Activated CD8-positive, alpha-beta T cell treated with anti-CD3 and anti-CD28 coated beads, Interleukin-2, amount 10 ng/mL, durations not matched to agents 7 days and 5 days (primary cell): ENCODE measurements at places on chromosomes 16 and 17. TPM values are rescaled to one million over a fixed set of nuclear protein-coding genes. Genes with fewer than 3 reads are reported as not detected.

RNF135 gene
- total RNA-seq: 7.2 TPM

SNX11 gene
- 34.2 TPM for total RNA-seq

ITGB3 gene
- total RNA-seq: 0.73 TPM

SLC16A6 gene
- 6.9 TPM for total RNA-seq

HIRIP3 gene
- 46.4 TPM for total RNA-seq

GRCh38 chr16:26712876-26713275 lies 353.9 kb upstream of the C16orf82 start:
- no peaks in the 10 kb centered on the region for H3K27me3 ChIP-seq
- DNase-seq: no peak
- no peak overlapping the region for H3K27ac ChIP-seq
- H3K4me3 ChIP-seq: no peak overlapping the region
- H3K4me1 ChIP-seq: peaks cover 5% of the 10 kb centered on the region

DNA sequence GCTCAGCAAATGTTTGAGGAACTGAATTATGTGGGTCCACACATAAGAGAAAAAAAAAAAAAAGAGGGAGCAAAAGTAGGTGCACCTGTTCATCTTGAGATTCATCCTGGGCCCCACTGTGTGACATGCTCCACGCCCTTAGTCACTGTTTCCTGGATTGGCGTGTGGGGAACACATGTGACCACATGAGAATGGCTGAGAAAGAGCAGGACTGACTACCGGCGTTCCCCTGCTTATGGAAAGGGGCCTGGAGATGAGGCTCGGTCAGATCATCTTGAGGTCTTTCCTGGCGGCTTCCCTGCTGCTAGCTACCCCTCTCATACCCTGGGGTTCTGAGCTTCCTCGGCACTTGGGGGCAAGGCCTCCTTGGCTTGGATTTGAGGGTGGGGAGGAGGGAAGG lies 3.9 kb downstream of the DEXI start:
- peak overlapping the region; percentile 70 for H3K27ac ChIP-seq
- DNase-seq: peak; percentile 47
- H3K4me3 ChIP-seq: peak overlapping the region; percentile 68
- peaks cover 51% of the 10 kb centered on the region for H3K36me3 ChIP-seq
- H3K27me3 ChIP-seq: no peaks in the 10 kb centered on the region

- H3K4me1 ChIP-seq: peaks cover 63% of the 10 kb centered on the region
- DNase-seq: peak; percentile 54
- peaks cover 13% of the 10 kb centered on the region for H3K36me3 ChIP-seq
- H3K4me3 ChIP-seq: peak overlapping the region; percentile 76
- H3K27me3 ChIP-seq: no peaks in the 10 kb centered on the region
- H3K27ac ChIP-seq: no peak overlapping the region
These were observed 649 bp downstream of the GSE1 start for GRCh38 chr16:85613604-85614337.

GRCh38 chr17:10116267-10116666 lies 82.1 kb downstream of the GAS7 start:
- peaks cover 4% of the 10 kb centered on the region for H3K27me3 ChIP-seq
- H3K4me3 ChIP-seq: no peak overlapping the region
- H3K27ac ChIP-seq: no peak overlapping the region

- peak overlapping the region; percentile 79 for H3K27ac ChIP-seq
- H3K4me1 ChIP-seq: peaks cover 21% of the 10 kb centered on the region
- peak; percentile 54 for DNase-seq
- peak overlapping the region; percentile 83 for H3K4me3 ChIP-seq
- no peaks in the 10 kb centered on the region for H3K36me3 ChIP-seq
These were observed 1.5 kb downstream of the PHLPP2 start for GRCh38 chr16:71722801-71723536.

GRCh38 chr16:77540646-77541045 lies 105.8 kb upstream of the ADAMTS18 start:
- no peaks in the 10 kb centered on the region for H3K27me3 ChIP-seq
- H3K4me3 ChIP-seq: no peak overlapping the region
- DNase-seq: no peak
- H3K4me1 ChIP-seq: no peaks in the 10 kb centered on the region

GRCh38 chr16:49658531-49658930 lies 197.4 kb downstream of the ZNF423 start:
- H3K4me3 ChIP-seq: no peak overlapping the region
- H3K4me1 ChIP-seq: no peaks in the 10 kb centered on the region
- no peaks in the 10 kb centered on the region for H3K36me3 ChIP-seq
- no peak for DNase-seq

DNA sequence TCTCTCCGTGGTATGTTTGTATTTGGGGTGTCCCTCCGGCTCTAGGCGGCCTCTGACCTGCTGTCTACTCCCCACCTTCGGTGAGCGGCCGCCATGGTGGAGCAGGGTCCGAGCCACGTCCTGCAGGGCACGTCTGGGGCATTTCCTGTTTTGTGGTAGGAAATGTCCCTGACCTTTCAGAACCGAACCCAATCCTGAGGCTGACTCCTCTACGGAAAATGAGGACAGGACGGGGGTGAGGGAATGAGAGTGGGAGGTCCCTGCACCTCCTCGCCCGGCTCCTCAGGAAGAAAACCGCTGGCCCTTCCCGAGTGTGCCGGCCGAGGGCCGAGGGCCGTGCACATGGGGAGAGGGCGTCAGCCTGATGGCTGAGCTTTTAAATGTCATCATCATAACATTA lies 45.8 kb downstream of the WDR45B start:
- no peaks in the 10 kb centered on the region for H3K27me3 ChIP-seq
- H3K27ac ChIP-seq: no peak overlapping the region
- no peak for DNase-seq
- peaks cover 16% of the 10 kb centered on the region for H3K4me1 ChIP-seq
- H3K36me3 ChIP-seq: peaks cover 56% of the 10 kb centered on the region

DNA sequence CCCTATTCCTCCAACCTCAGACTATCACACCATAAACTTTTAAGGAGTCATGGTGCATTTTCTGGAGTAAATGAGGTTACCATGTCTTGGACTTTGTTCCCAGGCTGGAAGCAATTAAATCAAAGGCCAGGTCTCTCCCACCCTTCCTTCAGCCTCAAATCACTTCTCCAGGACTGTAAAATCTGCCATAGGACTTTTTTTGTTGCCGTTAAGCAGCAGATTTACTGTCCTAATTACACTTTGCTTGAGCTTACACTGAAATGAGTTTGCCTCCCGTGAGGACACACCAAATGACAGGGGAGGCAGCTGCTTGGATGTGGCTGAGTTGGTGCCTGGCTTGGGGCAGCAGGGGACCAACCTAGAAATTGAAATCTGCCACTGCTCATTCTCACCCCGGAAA lies 14.7 kb downstream of the DCAKD start:
- no peaks in the 10 kb centered on the region for H3K27me3 ChIP-seq
- no peak overlapping the region for H3K27ac ChIP-seq
- H3K4me1 ChIP-seq: peaks cover 6% of the 10 kb centered on the region
- peaks cover 19% of the 10 kb centered on the region for H3K36me3 ChIP-seq
- no peak overlapping the region for H3K4me3 ChIP-seq

DNA sequence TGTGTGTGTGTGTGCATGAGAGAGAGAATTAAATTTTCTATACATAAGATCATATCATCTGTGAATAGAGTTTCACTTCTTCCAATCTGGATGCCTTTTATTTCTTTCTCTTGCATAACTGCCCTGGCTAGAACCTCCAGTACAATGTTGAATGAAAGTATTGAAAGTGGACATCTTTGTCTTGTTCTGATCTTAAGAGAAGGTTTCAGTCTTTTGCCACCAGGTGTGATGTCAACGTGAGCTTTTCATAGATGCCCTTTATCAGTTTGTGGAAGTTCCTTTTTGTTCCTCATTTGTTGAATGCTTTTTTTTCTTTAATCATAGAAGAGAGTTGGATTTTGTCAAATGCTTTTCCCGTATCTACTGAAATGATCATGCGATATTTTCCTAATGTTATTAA lies 63.3 kb downstream of the RNF213 start:
- H3K27me3 ChIP-seq: no peaks in the 10 kb centered on the region
- H3K27ac ChIP-seq: no peak overlapping the region
- no peak for DNase-seq
- no peak overlapping the region for H3K4me3 ChIP-seq

- no peaks in the 10 kb centered on the region for H3K36me3 ChIP-seq
- H3K4me1 ChIP-seq: peaks cover 6% of the 10 kb centered on the region
- no peak for DNase-seq
- no peak overlapping the region for H3K27ac ChIP-seq
These were observed 24.8 kb downstream of the TRPV3 start for GRCh38 chr17:3532859-3533142.

GRCh38 chr17:20262226-20263114 lies 204.9 kb downstream of the LGALS9B start:
- no peaks in the 10 kb centered on the region for H3K27me3 ChIP-seq
- H3K27ac ChIP-seq: peak overlapping the region; percentile 78
- H3K4me3 ChIP-seq: peak overlapping the region; percentile 48
- H3K36me3 ChIP-seq: peaks cover 12% of the 10 kb centered on the region
- peaks cover 39% of the 10 kb centered on the region for H3K4me1 ChIP-seq

DNA sequence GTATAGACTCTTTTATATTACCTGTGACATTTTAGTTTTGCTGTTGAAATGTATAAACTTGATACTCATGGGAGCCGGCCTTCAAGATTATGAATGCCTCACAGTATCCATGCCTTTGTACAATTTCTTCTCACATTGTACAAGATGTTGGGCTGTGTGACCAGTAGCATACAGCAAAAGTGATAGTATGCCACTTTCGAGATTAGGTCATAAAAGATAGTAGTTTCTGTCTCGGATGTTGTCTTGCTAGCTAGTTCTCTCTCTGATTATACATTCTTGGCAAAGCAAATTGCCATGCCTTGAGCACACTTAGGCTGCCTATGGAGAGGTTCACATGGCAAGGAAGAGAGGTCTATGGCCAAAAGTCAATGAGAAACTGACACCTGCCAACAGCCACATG lies 1309.8 kb upstream of the CDH8 start:
- no peaks in the 10 kb centered on the region for H3K4me1 ChIP-seq
- no peaks in the 10 kb centered on the region for H3K27me3 ChIP-seq
- H3K27ac ChIP-seq: no peak overlapping the region
- no peak for DNase-seq
- no peak overlapping the region for H3K4me3 ChIP-seq

DNA sequence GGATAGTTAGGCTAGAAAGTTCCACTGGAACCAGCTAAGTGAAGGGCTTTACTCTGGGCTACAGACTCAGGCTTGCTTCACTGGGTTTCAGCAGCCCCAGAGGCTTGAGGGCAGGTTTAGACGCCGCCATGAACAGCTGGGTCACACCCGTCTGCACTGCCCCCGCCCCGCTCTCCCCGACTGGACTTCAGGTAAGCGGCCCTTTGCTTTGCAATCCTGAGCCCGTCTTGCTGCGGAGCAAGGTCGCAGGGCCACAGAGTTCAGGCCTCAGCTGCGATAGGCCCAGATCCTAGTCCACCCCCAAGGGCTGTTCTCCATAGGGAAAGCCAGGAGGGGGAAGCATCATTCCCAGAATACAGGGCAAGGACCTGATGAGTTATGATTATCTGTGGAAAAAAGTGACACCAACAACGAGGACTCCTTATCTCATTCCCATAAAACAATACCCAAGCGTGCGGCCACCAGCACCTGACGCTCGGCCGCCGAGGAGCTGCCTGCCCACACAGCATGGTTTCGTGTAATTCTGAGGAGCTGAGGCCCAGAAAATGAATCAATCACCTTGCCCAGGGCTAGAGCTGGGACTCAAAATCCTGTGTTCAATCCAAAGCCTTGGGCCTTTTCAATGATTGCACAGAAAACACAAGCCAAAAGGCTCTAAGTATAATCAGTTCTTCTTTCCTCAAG lies 20.4 kb downstream of the MEAK7 start:
- no peak overlapping the region for H3K27ac ChIP-seq
- peaks cover 40% of the 10 kb centered on the region for H3K36me3 ChIP-seq
- peaks cover under 1% of the 10 kb centered on the region for H3K4me1 ChIP-seq
- no peak for DNase-seq
- no peaks in the 10 kb centered on the region for H3K27me3 ChIP-seq

DNA sequence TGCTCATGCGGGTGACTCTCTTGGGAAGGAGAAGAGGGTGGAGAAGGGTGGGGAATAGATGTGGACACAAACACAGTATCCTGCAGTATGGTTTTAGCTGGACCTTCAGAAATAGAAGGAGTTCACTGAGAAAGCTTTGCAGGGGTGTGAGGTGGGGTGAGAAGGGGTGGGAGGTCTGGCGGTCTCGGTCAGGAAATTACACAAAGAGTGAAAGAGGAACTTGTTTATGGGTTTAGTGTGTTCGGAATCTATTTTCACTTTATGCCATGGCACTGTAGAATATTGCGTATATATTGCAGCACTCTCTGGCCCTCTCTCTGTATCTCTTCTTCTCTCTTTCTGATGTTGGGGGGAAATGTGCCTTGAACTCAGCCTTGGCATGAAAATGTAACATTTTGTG lies 148.2 kb upstream of the GOT2 start:
- no peaks in the 10 kb centered on the region for H3K36me3 ChIP-seq
- H3K4me1 ChIP-seq: no peaks in the 10 kb centered on the region
- no peaks in the 10 kb centered on the region for H3K27me3 ChIP-seq
- no peak overlapping the region for H3K4me3 ChIP-seq
- no peak for DNase-seq
- no peak overlapping the region for H3K27ac ChIP-seq

GRCh38 chr17:21458054-21458453 lies 81.9 kb downstream of the KCNJ12 start:
- no peak overlapping the region for H3K4me3 ChIP-seq
- H3K27me3 ChIP-seq: peaks cover 10% of the 10 kb centered on the region
- H3K27ac ChIP-seq: peak overlapping the region; percentile 30
- H3K36me3 ChIP-seq: no peaks in the 10 kb centered on the region
- H3K4me1 ChIP-seq: peaks cover 29% of the 10 kb centered on the region

DNA sequence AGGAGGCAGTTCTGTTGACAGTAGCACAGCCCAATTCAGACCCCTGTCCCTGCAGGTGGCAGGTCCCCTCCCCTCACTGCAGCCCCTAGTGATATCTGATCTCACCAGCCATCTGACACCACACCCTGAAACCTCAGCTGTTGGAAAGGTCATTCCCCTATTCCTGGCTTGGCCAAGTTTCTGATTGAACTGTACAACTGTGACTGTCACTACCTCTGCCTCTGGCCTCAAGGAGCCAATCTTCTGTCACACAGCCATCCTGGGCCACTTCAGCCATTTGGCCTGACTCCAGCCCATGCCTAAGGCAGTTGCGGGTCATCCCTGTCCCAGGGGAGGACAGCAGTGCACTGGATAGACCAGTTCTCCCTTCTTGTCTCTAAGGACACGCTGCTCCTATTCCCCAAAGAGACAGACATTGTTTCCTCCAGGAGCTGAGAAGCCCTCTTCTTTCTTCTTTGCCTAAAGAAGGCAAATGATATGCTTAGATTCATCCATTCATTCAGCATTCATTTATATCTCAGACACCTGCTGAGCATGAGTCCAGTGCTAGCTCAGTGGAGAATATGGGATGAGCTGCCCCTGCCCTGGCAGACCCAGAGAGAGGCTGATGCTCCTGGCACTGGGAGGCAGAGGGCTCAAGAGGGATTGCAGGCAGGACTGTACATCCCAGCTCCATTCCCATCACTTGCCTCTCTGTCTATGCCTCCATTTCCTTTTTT lies 4.6 kb upstream of the ALDOA start:
- H3K4me3 ChIP-seq: no peak overlapping the region
- H3K27ac ChIP-seq: no peak overlapping the region
- peaks cover 11% of the 10 kb centered on the region for H3K4me1 ChIP-seq
- H3K27me3 ChIP-seq: no peaks in the 10 kb centered on the region
- DNase-seq: no peak
- H3K36me3 ChIP-seq: peaks cover 20% of the 10 kb centered on the region
